ENCODE measurements at places on chromosomes 7 and 10. TPM values are rescaled to one million over a fixed set of nuclear protein-coding genes. Genes with fewer than 3 reads are reported as not detected.

Gene TSPAN33
- 3.0 TPM for total RNA-seq

Gene DENND2A
- not detected for total RNA-seq

Gene TM9SF3
- total RNA-seq: 76.1 TPM

Gene AS3MT
- total RNA-seq: 0.48 TPM

Gene BBS9
- total RNA-seq: 8.9 TPM

Gene NET1
- total RNA-seq: 39.1 TPM

Gene FUOM
- total RNA-seq: 11.9 TPM

Gene SPDYE9
- not detected for total RNA-seq

Gene CRYGN
- total RNA-seq: not detected

Gene EXOSC1
- 50.0 TPM for total RNA-seq

- no peak overlapping the region for H3K27ac ChIP-seq
- H3K4me1 ChIP-seq: peaks cover 34% of the 10 kb centered on the region
- no peak overlapping the region for H3K4me3 ChIP-seq
- DNase-seq: no peak
- H3K36me3 ChIP-seq: peaks cover 31% of the 10 kb centered on the region
Measured at GRCh38 chr10:113705344-113705652, 25.6 kb downstream of the CASP7 start.

- no peak overlapping the region for H3K27ac ChIP-seq
- no peaks in the 10 kb centered on the region for H3K4me1 ChIP-seq
Measured at GRCh38 chr10:74612195-74612594, 214.2 kb upstream of the KAT6B start.

DNA sequence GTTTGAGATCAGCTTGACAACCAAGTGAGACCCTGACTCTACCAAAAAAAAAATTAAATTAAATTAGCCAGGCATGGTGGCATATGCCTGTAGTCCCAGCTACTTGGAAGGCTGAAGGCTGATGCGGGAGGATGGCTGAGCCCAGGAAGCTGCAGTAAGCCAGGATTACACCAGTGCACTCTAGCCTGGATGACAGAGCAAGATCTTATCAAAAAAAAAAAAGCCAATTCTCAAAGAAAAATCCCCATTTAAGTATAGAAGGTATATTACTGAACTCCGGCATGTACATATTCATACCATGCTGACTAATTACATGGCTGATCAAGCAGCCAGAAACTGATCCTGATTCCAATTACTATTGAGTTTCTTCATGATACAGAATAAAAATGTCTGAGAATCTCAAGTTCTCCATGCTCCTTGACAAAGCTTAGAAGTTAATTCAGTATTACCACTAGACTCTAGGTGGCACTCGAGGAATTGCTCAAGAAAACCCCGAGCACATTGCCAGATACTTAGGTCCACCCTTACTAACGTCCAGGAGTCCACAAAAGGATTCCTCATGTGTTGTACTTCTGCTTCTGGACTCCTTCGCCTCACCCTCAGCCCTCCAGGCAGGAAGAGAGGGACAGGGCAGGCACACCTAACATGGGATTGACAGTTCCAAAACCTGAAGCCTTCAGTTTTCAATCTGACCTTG is 148.9 kb downstream of the PARD3 start:
- H3K36me3 ChIP-seq: no peaks in the 10 kb centered on the region
- peaks cover 3% of the 10 kb centered on the region for H3K4me1 ChIP-seq
- peaks cover 5% of the 10 kb centered on the region for H3K27me3 ChIP-seq

GRCh38 chr10:110267276-110267675 is 37.4 kb downstream of the SMNDC1 start:
- H3K4me1 ChIP-seq: peaks cover 14% of the 10 kb centered on the region
- H3K27me3 ChIP-seq: peaks cover 8% of the 10 kb centered on the region
- H3K27ac ChIP-seq: no peak overlapping the region
- DNase-seq: no peak

GRCh38 chr7:89760690-89761089 is 393.6 kb upstream of the STEAP1 start:
- H3K4me3 ChIP-seq: no peak overlapping the region
- H3K4me1 ChIP-seq: no peaks in the 10 kb centered on the region
- no peak for DNase-seq
- H3K27me3 ChIP-seq: no peaks in the 10 kb centered on the region
- no peaks in the 10 kb centered on the region for H3K36me3 ChIP-seq
- no peak overlapping the region for H3K27ac ChIP-seq

DNA sequence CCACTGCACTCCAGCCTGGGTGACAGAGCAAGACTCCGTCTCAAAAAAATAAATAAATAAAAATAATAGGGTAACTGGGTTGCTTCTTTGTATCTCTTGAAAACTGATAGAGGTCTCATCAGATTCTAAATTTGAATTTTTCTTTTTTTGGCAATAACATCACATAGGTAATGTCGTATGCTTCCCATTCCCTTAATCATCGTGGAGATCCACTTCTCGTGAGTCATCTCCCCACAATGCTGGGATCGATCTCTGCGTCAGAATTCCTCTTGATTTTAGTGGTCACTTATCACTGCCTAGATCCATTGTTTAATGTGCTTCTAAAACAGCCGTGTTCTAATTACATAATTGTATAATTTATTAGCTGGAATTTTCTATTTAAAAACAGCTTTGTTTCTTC is 70.5 kb upstream of the DNAJB6 start:
- H3K4me1 ChIP-seq: peaks cover 6% of the 10 kb centered on the region
- DNase-seq: no peak
- H3K27me3 ChIP-seq: no peaks in the 10 kb centered on the region
- no peak overlapping the region for H3K4me3 ChIP-seq
- H3K27ac ChIP-seq: no peak overlapping the region

GRCh38 chr10:2011106-2011716 is 273.9 kb upstream of the ADARB2 start:
- no peaks in the 10 kb centered on the region for H3K27me3 ChIP-seq
- H3K27ac ChIP-seq: no peak overlapping the region
- DNase-seq: no peak
- H3K36me3 ChIP-seq: no peaks in the 10 kb centered on the region
- no peak overlapping the region for H3K4me3 ChIP-seq
- no peaks in the 10 kb centered on the region for H3K4me1 ChIP-seq

GRCh38 chr7:107726356-107727130 is 17.4 kb upstream of the CBLL1 start:
- H3K4me3 ChIP-seq: no peak overlapping the region
- no peak for DNase-seq
- H3K27me3 ChIP-seq: peaks cover 25% of the 10 kb centered on the region
- no peaks in the 10 kb centered on the region for H3K36me3 ChIP-seq
- no peak overlapping the region for H3K27ac ChIP-seq

DNA sequence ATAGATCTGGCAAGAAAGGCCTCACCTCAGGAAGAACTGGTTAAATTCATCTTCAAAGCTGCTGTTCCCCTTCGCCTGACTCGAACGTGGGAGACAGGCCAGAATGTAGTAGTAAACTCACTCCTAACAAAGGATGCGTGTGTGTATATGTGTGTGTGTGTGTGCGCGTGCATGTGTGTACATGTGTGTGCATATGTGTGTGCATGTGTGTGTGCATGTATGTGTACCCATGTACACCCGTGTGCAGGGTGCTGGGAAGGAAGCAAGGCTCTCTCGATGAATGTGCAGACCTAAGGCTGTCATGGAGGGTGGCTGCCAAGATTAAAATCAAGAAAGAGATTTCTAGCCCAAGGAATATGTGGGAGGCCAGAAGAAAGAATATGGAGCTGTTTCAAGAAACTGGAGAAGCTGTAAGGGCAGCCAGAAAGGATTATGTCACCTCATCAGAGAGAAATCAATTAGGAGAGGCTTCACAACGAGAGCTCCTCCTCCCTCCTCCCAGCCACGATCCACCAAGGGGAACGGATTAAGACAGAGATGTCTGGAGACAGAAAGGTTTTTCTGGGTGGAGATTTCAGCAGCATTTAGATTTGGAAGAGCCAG is 34.0 kb upstream of the LBX1 start:
- H3K4me1 ChIP-seq: no peaks in the 10 kb centered on the region
- DNase-seq: no peak
- H3K27me3 ChIP-seq: peaks cover 25% of the 10 kb centered on the region
- no peak overlapping the region for H3K27ac ChIP-seq
- H3K36me3 ChIP-seq: no peaks in the 10 kb centered on the region

- H3K27me3 ChIP-seq: peaks cover 14% of the 10 kb centered on the region
- no peaks in the 10 kb centered on the region for H3K36me3 ChIP-seq
- no peak overlapping the region for H3K4me3 ChIP-seq
- no peak for DNase-seq
- H3K4me1 ChIP-seq: no peaks in the 10 kb centered on the region
Measured at GRCh38 chr10:44030738-44031137, 354.2 kb downstream of the CXCL12 start.

DNA sequence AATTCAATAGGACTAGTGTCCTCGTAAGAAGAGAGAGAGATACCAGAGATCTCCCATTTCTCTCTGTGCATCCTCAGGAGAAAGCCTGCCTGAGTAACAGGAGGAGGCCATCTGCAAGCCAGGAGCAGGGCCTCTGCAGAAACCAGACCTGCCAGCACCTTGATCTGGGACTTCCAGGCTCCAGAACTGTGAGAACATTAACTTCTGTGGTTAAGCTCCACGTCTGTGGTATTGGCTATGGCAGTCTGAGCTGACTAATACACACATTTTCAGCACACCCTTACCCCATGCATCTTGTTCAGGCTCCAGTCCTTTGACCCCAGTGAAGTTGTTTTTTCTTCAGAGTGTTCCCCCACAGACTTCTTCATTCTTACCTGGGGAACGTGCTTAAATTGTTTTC is 3.1 kb upstream of the CRTAC1 start:
- H3K27ac ChIP-seq: no peak overlapping the region
- peaks cover 79% of the 10 kb centered on the region for H3K27me3 ChIP-seq
- DNase-seq: no peak
- H3K4me3 ChIP-seq: no peak overlapping the region
- H3K4me1 ChIP-seq: peaks cover 1% of the 10 kb centered on the region
- H3K36me3 ChIP-seq: no peaks in the 10 kb centered on the region

GRCh38 chr10:93198401-93199131 is 124.9 kb downstream of the CYP26A1 start:
- no peak overlapping the region for H3K27ac ChIP-seq
- no peak overlapping the region for H3K4me3 ChIP-seq
- peaks cover 7% of the 10 kb centered on the region for H3K4me1 ChIP-seq
- no peak for DNase-seq
- peaks cover 25% of the 10 kb centered on the region for H3K27me3 ChIP-seq

- no peak overlapping the region for H3K27ac ChIP-seq
- DNase-seq: no peak
- peaks cover 20% of the 10 kb centered on the region for H3K27me3 ChIP-seq
- H3K36me3 ChIP-seq: no peaks in the 10 kb centered on the region
Measured at GRCh38 chr10:113047605-113047962, 97.5 kb downstream of the TCF7L2 start.

GRCh38 chr10:21080261-21080660 is 183.2 kb upstream of the NEBL start:
- peaks cover 4% of the 10 kb centered on the region for H3K27me3 ChIP-seq
- no peaks in the 10 kb centered on the region for H3K4me1 ChIP-seq
- DNase-seq: no peak
- no peaks in the 10 kb centered on the region for H3K36me3 ChIP-seq
- no peak overlapping the region for H3K4me3 ChIP-seq

- no peaks in the 10 kb centered on the region for H3K36me3 ChIP-seq
- H3K4me1 ChIP-seq: peaks cover 2% of the 10 kb centered on the region
- H3K27me3 ChIP-seq: peaks cover 16% of the 10 kb centered on the region
- no peak overlapping the region for H3K4me3 ChIP-seq
- no peak overlapping the region for H3K27ac ChIP-seq
- DNase-seq: no peak
Measured at GRCh38 chr7:107065929-107066247, 21.4 kb downstream of the PRKAR2B start.

- H3K4me3 ChIP-seq: no peak overlapping the region
- peaks cover 2% of the 10 kb centered on the region for H3K4me1 ChIP-seq
- H3K36me3 ChIP-seq: peaks cover 2% of the 10 kb centered on the region
Measured at GRCh38 chr10:88082391-88082790, 219.0 kb downstream of the PTEN start.

Data from activated CD4-positive, alpha-beta T cell treated with anti-CD3 and anti-CD28 coated beads, Interleukin-2, amount 10 ng/mL, durations not matched to agents 7 days and 5 days (primary cell).